ENCODE measurements at places on chromosomes 1 and 21.

GRCh38 chr1:223731133-223731770 is 18.9 kb downstream of the CAPN2 start:
- DNase-seq: peak; percentile 71

GRCh38 chr1:210024996-210025395 is 87.0 kb downstream of the SYT14 start:
- no peak for DNase-seq

DNA sequence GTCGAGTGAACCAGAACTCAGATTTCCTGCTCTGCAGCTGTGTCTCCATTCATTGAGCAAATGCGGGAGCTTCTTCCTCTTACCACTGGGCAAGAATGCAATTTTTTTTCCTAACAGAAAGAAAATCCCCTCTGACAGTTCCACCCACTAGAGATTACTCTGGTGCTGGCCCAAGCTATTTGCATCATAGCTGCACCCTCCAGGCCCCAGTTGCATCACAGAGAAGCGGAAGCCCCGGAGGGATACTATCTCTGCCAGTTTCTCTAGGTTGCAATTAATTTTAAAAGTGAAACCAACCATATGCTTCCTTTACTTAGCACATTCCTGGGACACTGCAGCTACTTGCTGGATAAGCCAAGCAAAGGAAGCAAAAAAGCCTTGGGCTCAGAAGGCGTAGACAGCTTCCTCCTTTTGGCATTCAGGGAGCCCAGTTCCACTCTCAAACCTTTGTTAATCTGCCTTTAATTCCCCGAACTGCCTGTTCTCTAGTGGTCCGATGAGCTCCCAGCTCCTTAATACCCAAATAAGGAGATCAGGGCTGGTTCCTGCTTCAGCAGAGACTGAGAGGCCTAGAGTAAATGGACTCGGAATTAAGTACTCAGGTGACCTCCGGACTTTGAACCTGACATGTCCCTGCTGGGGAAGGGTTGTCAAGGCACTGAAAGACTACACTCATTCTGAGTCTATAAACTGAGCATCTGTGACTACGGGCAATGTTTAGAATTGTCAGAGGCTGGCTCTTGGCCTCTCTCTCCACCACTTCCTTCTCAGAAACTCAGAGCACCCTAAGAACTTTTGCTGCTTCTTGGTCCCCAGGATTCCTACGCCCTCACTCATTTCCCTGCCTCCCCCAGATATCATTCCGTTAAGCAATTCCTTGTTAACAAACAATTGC is 72.5 kb upstream of the TNFSF18 start:
- DNase-seq: peak; percentile 88

DNA sequence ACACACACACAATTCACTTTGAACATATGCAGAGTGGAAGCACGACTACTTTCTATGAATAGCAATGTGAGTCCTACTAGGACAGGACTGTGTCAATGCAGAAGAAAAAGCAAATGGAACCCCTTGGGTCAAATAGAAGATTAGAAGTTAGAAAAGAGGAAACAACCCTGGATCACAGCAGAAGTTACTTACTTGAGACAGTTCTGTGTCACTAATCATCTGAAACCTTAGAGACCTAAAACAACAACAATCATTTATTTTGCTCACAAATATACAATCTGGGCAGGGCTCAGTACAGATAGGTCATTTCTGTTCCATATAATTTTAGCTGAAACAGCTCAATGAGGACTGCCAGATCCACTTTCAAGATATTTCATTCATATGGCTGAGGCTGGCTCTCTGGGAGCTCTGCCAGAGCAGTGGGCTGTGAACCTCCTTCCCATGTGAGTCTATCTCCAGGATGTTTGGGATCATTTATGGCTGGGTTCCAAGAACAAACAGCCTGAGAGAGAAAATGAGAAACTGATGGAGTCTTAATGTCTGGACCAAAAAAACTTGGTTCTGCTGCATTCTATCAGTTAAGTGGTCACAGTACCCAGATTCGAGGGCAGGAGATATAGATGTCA is 42.5 kb upstream of the IL10 start:
- DNase-seq: peak; percentile 64

DNA sequence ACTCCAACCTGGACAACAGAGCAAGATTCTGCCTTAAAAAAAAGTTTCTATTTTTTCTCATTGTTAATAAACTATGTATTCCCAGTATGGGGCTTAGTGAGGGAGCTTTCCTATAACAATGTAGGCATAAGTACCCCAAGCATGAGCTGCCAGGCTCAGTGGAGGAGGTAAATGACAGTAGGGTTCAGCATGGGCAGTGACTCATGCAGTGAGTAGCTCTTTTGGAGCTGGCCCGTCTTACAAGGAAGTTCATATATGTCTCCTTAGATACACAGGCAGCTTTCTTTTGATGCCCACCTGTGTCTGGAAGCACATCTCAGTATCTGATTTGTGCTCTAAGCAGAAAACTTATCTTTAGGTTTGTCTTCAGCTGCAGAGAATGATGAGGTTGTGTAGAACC is 57.9 kb downstream of the ZNF678 start:
- peak; percentile 3 for DNase-seq

DNA sequence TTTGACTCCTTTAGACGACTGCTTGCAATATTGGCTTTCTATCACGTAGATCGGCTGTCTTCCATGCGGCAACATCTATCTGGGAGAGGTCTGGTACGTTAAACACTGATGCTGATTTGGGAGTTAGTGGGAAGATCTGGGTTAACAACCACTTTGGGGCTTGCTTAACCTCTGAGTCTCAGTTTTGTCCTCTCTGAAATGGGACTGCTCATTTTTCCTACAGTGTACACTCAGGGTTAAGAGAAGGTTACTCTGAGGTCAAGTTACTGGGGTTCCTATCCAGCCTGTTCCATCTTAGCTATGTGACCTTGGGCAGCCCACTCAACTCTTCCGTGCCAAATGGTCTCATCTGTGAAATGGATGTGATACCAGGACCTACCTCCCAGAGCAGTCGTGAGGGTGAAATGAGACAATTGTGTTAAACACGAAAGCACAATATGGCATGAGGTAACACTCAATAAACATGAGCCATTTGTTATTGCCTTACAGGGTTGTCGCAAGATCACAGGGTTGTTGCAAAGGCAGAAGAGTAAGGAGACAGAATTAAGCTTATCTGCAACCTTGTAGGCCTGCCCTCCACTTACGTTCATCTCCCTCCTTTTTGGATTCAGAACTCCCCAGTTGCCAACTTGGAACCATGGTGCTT is 5.6 kb downstream of the ABCA4 start:
- no peak for DNase-seq

GRCh38 chr1:74145086-74145485 is 52.9 kb downstream of the LRRIQ3 start:
- DNase-seq: no peak

DNA sequence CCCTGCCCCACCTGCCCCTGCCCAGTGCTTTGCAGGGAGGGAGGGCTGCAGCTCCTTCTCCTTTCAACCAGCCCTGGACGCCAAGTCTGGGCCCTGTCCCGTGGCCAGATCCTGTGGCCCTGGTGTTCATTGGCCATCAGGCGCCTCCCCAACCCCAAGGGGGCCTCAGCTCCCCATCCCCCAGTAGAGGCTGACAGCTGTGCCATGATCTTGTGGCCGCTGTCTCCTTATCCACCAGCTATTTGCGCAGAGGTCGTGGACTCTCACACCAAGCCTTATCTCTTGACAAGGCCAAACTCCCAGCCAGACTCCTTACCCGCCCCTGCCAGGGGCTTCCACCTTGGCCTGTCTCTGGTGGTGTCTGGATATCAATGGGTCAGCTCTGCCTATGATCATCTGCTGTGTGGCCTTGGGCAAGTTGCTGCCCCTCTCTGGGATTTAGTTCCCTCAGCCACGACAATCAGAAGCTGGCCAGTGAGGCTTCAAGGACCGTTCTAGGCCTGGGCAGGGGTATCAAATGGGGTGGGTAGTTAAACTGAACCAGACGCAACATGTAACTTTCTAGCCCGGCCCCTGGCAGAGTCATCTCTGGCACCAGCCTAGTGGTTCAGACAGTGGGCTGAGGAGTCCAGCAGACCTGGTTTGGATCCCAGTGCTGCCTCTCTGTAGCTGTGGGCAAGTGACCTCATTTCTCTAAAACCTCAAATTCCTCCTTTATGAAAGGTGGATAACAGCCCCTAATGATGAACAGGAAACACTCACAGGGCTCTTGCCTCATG is 3.3 kb upstream of the COL8A2 start:
- peak; percentile 85 for DNase-seq

- no peak for DNase-seq
These were observed 893 bp upstream of the CFAP45 start for GRCh38 chr1:159900755-159901360.

- DNase-seq: no peak
These were observed 8.9 kb downstream of the LSS start for GRCh38 chr21:46219591-46220239.

GRCh38 chr1:33654267-33654834 is 181.9 kb downstream of the ZSCAN20 start:
- peak; percentile 23 for DNase-seq

Data from astrocyte (in vitro differentiated cells and primary cell).